ENCODE measurements at places on chromosomes 2 and 18.

GRCh38 chr2:161141033-161141432, 19.2 kb upstream of the TANK start:
- DNase-seq: no peak

DNA sequence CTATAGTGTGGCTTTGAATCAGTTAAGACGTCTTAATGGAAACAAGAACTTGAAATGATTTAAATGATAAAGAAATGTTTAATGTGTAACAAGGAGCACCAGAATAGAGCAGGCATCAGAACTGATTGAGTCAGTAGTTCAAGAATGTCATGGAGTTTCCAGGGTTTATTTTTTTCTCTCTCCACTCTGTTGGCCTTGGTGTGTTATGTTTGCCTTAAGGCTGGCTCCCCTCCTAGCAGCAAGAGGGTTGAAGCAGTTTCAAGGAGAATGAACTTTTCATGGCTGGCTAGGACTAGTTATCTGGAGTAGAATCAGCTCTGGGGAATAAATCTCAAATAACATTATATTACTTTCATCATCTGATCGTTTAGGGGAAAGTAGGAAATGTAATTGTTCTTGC, 13.4 kb upstream of the GLS start:
- no peak for DNase-seq

DNA sequence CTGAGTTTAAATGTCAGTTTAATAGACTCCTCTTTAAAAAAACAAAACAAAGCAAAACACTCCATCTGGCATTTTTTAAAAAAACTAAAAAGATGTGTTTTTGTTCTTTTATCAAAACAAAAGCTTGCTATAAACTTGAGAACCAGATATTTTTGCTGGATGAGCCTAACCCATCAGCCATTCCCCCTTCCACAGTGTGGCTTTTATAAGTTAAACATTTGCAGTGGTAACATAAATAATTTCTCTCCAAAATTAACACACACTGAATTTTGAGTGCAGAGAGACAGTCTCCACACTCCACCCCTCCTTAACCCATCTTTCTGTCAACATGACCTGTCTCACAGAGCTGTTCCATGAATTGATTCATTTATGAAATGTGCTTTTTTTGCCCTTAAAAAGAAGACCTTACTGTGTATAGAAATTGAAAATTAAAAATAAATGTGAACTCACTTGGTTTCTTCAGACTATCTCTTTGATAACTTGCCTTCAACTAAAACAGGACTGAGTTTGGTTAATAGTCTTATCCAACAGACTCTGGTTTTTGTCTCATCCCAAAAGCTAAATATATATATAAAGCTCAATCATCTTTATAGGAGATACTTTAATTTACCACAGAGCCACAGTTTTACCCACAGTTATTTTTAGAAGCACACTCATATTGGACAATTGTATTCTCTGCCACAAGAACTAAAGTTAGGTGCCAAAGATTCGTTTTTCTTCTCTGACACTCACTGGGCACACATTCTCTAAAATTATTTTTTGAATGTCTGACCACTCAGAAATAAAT, 64.8 kb upstream of the STK39 start:
- no peak for DNase-seq

- no peak for DNase-seq
Measured at GRCh38 chr2:157032017-157032416, 225.5 kb upstream of the GALNT5 start.

DNA sequence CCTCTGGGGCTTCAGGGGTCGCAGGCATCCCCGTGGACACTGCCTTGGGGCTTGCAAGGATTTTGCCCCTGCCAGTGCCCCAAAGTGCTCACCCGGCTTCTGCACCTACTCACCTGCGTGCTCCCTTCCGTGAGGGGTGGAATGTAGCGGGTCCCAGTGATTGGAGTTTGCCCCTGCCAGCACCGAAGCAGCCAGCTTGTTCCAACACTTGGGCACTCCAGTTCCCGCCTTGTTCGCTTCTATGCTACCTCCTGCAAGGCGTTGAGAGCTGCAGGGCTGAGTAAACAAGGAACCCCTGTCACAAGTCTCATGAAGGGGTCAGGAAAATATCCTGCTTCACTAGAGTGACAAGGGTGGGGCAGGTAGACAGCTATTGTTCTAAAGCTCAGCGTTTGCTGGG, 631.5 kb downstream of the EPHA4 start:
- no peak for DNase-seq
